ENCODE measurements at places on chromosomes 12 and 14. TPM values are rescaled to one million over a fixed set of nuclear protein-coding genes. Genes with fewer than 3 reads are reported as not detected.

GRCh38 chr12:114434341-114434740 lies 28.4 kb upstream of the TBX5 start:
- DNase-seq = no peak

DNA sequence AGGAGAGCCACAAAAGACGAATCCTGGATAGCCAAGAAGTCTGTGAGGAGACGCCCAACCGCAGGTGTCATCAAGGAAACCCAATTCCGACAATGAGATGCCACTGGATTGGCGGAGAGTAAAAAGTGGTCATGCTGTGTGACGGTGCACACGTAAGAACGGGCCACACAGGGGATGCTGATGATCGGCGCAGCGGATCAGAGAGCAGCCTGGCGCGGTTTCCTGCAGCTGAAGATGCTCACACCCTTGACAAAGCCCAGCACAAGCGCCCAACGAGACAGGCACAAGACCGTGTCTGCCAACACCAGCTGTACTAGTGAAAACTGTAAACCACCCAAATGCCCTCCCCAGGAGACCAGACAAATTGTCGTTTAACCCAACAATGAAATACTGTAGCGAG lies 55.8 kb downstream of the CCDC85C start:
- DNase-seq = no peak

DNA sequence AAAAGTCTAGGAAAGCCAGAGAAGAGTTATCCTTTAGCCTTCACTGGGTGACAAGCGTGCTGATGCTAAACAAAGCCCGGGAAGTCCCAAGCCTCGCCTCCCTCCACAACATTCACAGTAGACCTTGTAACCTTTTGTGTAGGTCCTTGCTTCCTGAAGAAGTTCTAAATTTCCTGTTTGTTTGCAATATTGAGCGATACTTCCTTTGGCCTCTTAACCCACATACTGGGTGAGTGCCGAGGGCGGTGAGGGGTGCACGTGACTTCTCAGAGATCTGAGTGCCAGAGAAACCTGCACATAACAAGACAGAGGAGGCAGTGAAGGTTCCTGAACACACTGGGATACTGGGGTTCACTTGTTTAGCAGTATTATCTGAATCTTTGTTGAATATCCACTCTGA lies 134.3 kb downstream of the PLXNC1 start:
- DNase-seq = no peak

Gene MGST1
- total RNA-seq = 9.6 TPM

- no peak for DNase-seq
Observed at GRCh38 chr14:65975865-65976264, 510.3 kb upstream of the CCDC196 start.

DNA sequence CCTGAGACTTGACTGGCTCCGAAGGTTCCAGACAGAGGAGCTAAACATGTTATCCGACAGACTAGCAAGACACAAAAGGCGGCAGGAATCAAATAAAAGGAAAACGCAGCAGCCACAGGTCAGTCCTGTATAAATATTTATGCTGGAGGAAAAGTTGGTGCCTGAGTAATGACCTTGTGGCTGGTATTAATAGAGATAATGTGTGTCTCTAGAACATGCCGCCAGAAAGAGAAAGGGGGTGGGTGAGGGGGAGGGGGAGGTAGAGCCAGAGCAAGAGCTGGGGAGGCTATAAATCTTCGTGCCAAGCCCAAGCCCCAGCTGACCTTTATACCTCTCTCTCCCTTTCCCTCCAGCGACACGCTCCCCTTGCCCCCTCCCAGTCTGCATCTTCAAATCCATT lies 590.4 kb downstream of the MED13L start:
- DNase-seq = no peak
